ENCODE measurements at places on chromosomes 5 and 9. TPM values are rescaled to one million over a fixed set of nuclear protein-coding genes. Genes with fewer than 3 reads are reported as not detected.

GRCh38 chr5:72134226-72134899, 27.1 kb downstream of the MAP1B start:
- no peak for DNase-seq
- no peaks in the 10 kb centered on the region for H3K4me1 ChIP-seq
- H3K27me3 ChIP-seq = no peaks in the 10 kb centered on the region
- no peaks in the 10 kb centered on the region for H3K36me3 ChIP-seq
- no peak overlapping the region for H3K4me3 ChIP-seq

DNA sequence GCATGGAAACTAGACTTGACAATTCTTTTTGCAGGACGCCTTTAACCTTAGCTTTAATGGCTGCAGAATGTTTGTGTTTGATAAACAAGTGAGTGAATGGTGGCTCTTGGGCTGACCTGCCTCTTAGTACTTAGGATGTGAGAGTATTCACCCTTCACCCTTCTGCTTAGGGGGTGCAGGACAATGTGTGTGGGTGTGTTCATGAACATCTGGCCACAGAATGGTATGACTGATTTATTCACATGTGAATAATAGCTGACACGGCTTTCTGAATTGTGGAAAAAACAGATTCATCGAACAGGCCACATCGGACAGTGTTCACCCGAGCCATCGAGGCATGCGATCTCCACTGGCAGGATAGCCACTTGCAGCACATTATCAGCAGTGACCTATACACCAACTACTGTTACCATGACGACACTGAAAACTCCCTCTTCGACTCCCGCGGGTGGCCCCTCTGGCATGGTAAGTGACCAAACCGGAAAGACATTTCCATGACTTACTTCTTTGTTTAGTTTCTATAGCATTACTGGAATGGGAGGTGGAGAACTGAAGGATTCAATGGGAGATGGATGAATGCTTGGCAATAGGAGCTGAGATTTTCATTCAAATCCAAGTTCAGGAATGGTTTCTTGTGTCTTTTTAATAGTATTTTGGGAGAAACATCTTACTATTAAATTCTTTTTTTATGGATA, 193.6 kb downstream of the ZSWIM6 start:
- no peak overlapping the region for H3K4me3 ChIP-seq
- DNase-seq = no peak
- H3K27me3 ChIP-seq = no peaks in the 10 kb centered on the region
- H3K4me1 ChIP-seq = no peaks in the 10 kb centered on the region
- H3K27ac ChIP-seq = no peak overlapping the region

GRCh38 chr9:131239161-131239975, 36.9 kb downstream of the FAM78A start:
- no peaks in the 10 kb centered on the region for H3K27me3 ChIP-seq
- H3K4me1 ChIP-seq = peaks cover 42% of the 10 kb centered on the region
- no peak overlapping the region for H3K4me3 ChIP-seq
- DNase-seq = no peak
- no peaks in the 10 kb centered on the region for H3K36me3 ChIP-seq

- H3K4me1 ChIP-seq = no peaks in the 10 kb centered on the region
- peaks cover 12% of the 10 kb centered on the region for H3K36me3 ChIP-seq
- DNase-seq = no peak
- no peak overlapping the region for H3K27ac ChIP-seq
Measured at GRCh38 chr5:111453747-111454146, 58.6 kb downstream of the STARD4 start.

DNA sequence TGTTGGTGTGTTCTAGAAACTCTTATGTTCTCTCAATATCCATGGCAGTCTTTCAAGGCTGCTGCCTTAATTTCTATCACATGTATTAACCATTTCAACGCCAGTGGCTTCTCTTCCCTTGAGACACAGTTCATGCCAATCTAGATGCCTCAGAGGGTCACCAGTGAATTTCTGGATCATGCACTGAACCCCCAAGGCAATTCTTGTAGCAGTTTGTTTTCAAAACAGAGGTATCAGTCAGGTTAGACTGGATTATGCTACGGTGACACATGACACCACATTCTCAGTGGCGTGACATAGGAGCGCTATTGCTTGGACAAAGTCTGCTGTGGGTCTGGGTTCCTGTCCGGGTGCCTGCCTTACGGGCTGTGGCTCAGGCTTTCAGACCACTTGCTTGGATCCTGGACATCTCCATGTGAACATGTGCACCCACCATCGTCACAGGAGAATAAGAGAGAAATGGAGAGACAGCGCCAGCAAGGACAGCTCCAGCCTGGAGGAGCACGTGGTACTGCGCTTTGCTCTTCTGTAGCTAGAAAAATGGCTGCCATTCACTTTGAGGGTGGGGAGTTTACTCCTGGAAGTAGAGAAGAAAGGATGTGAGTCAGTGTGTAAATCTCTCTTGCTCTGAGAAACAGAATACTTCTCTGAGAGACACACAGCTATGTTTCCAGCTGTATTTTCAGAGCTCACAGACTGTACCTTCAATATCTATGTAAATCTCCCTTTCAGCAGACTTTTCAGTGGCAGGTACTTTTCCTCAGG, 329.3 kb upstream of the ADCY2 start:
- no peak overlapping the region for H3K27ac ChIP-seq
- no peaks in the 10 kb centered on the region for H3K27me3 ChIP-seq
- no peak for DNase-seq
- H3K4me1 ChIP-seq = no peaks in the 10 kb centered on the region
- H3K4me3 ChIP-seq = no peak overlapping the region

DNA sequence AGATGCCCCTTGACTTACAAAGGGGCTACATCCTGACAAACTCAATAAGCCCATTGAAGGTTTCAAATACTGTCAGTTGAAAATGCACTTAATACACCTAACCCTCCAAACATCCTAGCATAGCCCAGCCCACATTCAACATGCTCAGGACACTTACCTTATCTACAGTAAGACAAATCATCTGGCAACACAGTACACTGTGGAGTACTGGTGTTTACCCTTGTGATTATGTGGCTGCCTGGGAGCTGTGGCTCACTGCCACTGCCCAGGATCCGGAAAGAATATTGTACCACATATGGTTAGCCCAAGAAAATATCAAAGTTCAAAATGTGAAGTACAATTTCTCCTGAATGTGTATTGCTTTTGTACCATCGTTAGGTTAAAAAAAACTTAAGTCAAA, 562.2 kb downstream of the HTR1A start:
- no peak overlapping the region for H3K27ac ChIP-seq
- no peaks in the 10 kb centered on the region for H3K27me3 ChIP-seq
- no peak overlapping the region for H3K4me3 ChIP-seq
- H3K4me1 ChIP-seq = no peaks in the 10 kb centered on the region
- no peaks in the 10 kb centered on the region for H3K36me3 ChIP-seq
- no peak for DNase-seq

DNA sequence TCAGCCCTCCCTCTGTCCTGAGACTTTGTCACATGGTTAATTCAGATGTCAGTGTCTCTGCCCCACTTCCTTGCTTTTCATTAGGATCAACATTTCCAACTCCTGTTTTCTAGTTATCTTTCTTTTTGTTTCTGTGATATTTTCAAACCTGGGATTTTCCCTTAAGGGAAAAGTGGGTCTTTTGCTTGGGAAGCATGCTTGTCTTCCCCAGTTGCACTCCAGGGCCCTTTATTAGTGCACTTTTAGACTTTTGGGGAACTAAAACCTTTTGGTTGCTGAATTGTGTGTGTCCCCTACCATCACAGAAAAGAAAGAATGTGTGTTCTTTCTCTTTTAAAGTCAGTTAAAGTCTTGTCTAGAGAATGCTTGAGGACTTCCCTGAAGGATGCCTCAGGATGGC, 18.4 kb upstream of the GDNF start:
- H3K27ac ChIP-seq = no peak overlapping the region
- H3K4me3 ChIP-seq = no peak overlapping the region
- no peaks in the 10 kb centered on the region for H3K4me1 ChIP-seq

DNA sequence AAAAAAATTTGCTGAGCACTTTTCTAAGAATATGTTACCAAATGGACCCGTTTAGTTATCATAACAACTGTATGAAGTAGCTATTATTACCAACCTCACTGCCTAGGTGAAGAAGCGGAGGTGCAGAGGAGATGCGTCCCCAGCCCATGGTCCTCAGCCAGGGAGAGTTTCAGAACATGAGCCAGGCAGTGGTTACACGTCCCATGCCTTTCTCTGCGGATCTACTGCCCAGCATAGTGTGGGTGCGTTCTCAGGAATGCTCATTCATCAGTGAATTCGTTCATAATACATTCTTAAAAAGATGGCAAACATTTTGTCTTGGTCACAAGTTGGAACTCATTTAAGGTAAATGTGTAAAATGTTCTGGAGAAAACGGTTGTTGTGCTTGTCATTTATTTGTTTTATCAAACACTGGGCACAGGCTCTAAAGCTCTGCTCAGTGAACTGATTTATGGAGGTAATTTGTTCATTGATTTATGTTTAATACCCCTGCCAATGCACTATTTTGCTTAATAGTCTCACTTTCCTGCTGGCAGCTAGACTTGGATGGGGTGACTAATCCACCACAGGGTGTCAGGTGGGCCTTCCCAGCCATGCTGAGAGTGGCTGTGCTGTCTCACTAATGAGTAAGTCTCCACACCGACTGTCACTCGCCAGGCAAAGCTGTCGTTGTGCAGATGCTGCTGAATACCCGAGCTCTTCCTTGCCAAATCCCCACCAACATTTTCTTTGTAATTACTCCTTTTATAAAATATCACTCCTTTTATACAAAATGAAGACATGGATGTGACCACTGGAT, 248.8 kb downstream of the TENT4A start:
- no peak overlapping the region for H3K27ac ChIP-seq
- H3K4me3 ChIP-seq = no peak overlapping the region
- no peak for DNase-seq
- no peaks in the 10 kb centered on the region for H3K36me3 ChIP-seq
- no peaks in the 10 kb centered on the region for H3K27me3 ChIP-seq
- no peaks in the 10 kb centered on the region for H3K4me1 ChIP-seq

- no peaks in the 10 kb centered on the region for H3K36me3 ChIP-seq
- no peaks in the 10 kb centered on the region for H3K4me1 ChIP-seq
- no peak overlapping the region for H3K4me3 ChIP-seq
- H3K27ac ChIP-seq = no peak overlapping the region
Measured at GRCh38 chr9:71858102-71858798, 52.7 kb downstream of the ABHD17B start.

- peaks cover 59% of the 10 kb centered on the region for H3K4me1 ChIP-seq
- no peak overlapping the region for H3K4me3 ChIP-seq
Measured at GRCh38 chr9:20373263-20373662, 249.0 kb downstream of the MLLT3 start.

- peak; percentile 80 for DNase-seq
- H3K4me1 ChIP-seq = peaks cover 6% of the 10 kb centered on the region
- no peaks in the 10 kb centered on the region for H3K27me3 ChIP-seq
- H3K27ac ChIP-seq = no peak overlapping the region
- H3K36me3 ChIP-seq = no peaks in the 10 kb centered on the region
Measured at GRCh38 chr5:57117596-57117995, 56.3 kb upstream of the GPBP1 start.

The C8G gene
- not detected for total RNA-seq

The C5orf52 gene
- total RNA-seq = not detected

The IL17B gene
- not detected for total RNA-seq

The BAAT gene
- total RNA-seq = not detected

The GABRA1 gene
- not detected for total RNA-seq

The BTNL8 gene
- not detected for total RNA-seq

The CDC20B gene
- 0.16 TPM for total RNA-seq

The MLANA gene
- not detected for total RNA-seq

The PCDHA1 gene
- not detected for total RNA-seq

The F2RL1 gene
- total RNA-seq = 2.1 TPM

The CSF1R gene
- 2.7 TPM for total RNA-seq

The CAMK2A gene
- total RNA-seq = not detected

The MARCOL gene
- not detected for total RNA-seq

The TESK1 gene
- total RNA-seq = 46.8 TPM
